ENCODE measurements at places on chromosomes 12 and 14.

DNA sequence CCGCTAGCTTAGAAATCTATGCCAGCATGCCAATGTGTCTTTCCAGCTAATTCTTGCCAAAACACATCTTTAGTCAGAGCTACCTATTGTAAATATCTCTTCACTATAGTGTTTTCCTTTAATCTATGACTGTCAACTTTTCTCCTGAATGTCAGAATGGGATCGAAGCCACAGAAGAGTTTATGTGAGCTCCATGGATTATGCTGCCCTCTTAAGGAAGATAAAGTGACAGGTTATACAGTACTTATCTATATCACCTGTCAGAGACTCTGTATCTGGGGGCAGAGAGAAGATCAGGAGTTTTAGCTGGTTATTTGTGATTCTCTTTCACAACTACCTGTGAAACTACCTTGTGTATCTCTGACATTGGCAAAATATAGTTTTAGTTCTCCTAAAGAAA lies 204.3 kb upstream of the SEL1L start:
- DNase-seq: no peak

- no peak for DNase-seq
Observed at GRCh38 chr12:90970471-90970870, 15.5 kb upstream of the CCER1 start.

GRCh38 chr12:3745152-3745551 lies 7.8 kb downstream of the CRACR2A start:
- DNase-seq: no peak

- no peak for DNase-seq
Observed at GRCh38 chr14:50312734-50313054, 570 bp downstream of the DMAC2L start.

DNA sequence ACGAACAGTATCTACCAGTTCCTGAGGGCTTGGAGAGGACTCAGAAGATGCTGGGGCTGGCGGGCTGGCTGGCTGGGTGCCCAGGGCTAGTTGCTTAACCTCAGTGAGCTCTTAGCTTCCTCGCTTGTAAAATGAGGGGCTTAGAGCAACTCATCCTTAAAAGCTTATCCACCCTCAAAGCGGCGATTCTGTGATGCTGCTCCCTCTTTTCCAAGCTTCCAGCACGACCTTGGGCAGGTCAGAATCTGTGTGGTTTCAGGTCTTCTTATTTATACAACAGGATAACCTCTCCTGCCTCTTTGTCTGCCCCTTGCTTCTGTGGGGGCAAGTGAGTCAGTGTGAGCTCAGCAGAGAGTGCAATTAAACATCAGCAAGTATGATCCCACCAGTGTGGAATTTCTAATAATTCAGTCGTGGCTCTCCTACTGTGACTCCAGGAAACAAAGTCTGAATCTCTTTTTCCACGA lies 281.8 kb downstream of the KSR2 start:
- DNase-seq: no peak

GRCh38 chr14:105466531-105467248 lies 7.9 kb upstream of the CRIP2 start:
- DNase-seq: no peak

GRCh38 chr14:24067133-24068082 lies 4.0 kb upstream of the CPNE6 start:
- DNase-seq: peak; percentile 43

DNA sequence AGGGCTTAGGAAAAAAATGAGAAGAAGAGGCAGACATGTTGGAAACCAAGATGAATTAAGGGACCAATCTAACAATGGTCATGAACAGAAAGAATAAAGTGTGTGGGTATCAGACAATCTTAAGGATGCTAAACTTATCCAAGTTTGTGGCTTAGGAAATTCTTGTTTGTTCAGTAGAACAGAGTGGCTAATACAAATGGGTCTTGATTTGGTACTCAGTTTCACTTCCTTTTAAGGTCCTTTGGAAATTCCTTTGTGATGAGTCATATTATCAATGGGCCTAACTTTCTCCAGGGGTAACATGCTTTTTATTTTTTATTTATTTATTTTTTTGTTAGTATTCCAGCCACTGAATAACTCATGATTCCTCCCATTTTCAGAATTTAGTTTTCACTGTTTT lies 1154.7 kb upstream of the FLRT2 start:
- DNase-seq: no peak

DNA sequence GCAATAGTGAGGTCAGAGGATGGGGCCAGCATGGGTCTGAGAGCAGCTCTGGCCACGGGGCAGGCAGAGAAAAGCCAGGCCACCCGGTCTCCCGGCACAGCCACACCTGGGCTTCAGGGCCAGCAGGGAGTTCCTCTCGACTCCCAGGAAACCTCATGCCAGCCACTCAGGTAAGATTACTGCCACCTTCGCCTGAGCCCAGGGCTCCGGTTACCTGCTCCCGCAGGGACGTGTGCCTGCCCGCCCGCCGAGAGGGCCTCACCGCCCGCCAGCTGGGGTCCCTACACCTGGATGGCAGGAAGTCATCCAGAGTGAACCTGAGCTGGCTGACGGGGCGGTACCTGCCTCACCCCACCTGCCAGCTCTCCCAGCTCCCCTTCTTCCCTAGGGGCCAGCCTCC lies 7.3 kb downstream of the JAG2 start:
- DNase-seq: no peak

- no peak for DNase-seq
Observed at GRCh38 chr14:36702474-36702873, 40.8 kb downstream of the PAX9 start.

GRCh38 chr14:68157971-68158371 lies 338.4 kb downstream of the RAD51B start:
- no peak for DNase-seq

GRCh38 chr12:59322473-59322872 lies 273.4 kb upstream of the SLC16A7 start:
- peak; percentile 68 for DNase-seq

GRCh38 chr14:50778721-50779483 lies 52.1 kb downstream of the NIN start:
- DNase-seq: no peak

- no peak for DNase-seq
Observed at GRCh38 chr14:49408187-49408933, 177.8 kb downstream of the RPS29 start.

DNA sequence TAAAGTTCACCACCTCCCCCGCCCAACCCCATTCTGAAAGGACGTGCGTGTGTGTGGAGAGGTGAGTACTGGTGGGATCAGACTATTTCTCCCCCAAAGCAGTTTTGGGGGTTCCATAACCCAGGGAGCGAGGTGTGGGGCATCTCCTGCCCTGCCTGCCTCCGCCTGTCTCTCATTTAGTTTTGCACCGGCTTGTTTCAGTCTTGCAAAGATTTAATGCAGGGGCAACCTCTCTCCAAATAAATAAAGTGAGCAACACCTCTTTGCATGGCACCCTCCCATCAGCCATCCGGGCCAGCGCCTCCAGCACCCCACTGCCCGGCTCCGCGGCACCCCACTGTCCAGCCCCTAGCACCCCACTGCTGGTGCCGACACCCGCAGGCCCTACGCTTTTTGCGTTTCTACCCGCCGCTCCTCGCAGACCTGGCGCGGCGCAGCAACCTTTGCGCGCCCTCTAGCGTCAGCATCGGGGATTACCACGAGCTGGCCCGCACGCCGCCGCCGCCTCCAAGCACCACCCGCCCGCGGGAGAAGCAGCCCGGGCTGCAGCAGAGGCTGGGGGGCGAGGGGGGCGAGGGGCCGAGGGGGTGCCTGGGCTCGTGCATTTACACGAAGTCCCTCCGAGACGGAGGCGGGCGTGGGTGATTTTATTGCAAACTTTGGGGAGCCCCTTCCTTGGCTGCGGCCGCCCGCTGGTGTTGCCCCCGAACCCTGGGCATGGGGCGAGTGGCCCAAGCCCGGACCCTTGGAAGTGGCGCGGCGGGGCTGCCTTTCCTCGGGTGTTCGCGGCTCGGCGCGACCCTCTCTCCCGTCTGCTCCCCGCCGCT lies 55.8 kb upstream of the VRK1 start:
- DNase-seq: peak; percentile 59

DNA sequence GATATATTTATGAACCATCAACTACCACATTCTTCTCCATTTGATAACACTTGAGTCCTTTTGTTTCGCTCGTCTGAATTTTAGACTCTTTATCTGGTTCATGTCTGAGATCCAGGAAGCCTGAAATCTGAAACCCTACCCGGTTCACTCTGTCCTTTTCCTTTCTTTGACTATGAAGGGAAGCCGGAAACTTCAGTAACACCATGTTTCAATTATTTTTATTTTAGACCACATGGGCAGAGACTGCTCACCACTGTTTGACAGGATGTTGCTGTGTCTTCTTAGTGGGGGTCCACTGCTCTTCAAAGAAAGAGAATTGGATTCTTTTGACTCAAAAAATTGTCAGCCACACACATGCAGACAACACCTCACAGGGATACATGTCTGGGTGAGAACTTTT lies 331.9 kb upstream of the FLRT2 start:
- DNase-seq: no peak

GRCh38 chr12:3261782-3262359 lies 184.7 kb downstream of the TSPAN9 start:
- DNase-seq: no peak

DNA sequence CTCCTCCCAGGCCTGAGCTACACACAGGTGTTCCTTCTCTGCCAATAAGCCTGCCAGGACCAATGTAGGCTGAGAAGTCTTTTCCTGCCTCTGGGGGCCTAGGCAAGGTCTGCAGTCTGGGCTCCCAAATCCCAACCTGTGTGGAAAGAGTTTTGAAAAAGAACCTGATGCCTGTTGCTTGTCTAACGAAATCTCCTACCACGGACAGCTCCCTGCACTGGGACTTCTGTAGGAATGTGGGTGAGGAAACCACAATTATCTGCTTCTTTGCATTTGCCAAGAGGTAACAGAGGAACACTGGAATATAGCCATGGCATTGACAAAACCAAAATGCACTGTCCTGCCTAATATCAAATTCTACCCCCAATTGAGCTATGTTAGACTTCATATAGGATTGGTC lies 877.0 kb upstream of the TMEM132C start:
- DNase-seq: no peak

- no peak for DNase-seq
Observed at GRCh38 chr14:54638135-54638446, 71.2 kb downstream of the SAMD4A start.

DNA sequence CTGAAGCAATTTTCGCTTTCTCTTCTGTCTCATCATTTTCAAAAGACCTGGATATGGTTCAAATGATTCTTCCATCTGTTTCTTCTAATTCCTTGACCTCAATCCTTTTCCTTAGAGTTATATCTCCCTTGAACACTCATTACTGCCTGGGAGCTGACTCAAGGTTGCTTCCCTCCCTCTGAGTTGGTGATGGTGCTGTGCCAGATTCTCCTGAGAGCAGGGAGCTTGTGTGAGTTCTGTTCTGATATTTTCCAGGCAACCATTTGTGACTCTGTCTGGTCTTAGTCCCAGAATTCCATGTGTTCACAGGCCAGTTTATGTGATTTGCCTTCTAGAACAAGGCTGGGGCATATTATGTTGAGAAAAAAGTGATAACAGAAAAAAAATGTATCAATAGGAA lies 505.1 kb upstream of the SYT1 start:
- DNase-seq: no peak

GRCh38 chr14:74807853-74808545 lies 44.9 kb downstream of the YLPM1 start:
- no peak for DNase-seq

- DNase-seq: no peak
Observed at GRCh38 chr14:60274448-60274847, 25.4 kb downstream of the PPM1A start.

DNA sequence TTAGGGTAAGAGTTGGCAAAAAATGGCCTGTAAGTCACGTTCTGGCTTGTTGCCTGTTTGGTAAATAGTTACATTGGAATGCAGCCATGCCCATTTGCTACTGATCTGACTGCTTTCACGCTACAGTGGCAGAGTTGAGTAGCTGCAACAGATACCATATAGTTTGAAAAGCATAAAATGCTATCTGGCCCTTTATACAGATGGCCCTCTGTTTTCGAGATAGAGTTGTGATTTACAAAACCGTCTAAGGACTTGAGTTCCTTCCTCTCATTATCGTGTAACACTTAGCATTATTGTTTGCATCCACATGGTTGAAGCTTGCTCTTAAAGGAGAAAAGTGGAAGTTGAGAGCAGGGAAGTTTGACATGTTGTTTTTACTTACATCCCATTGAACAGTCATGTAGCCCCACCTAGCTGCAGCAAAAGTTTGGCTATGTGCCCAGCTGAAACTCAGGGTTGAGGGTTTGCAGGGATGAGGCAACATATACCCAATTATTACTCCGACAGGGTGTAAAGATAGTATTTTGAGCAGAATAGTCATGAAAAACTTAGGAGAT lies 11.3 kb upstream of the SCFD1 start:
- DNase-seq: peak; percentile 17

DNA sequence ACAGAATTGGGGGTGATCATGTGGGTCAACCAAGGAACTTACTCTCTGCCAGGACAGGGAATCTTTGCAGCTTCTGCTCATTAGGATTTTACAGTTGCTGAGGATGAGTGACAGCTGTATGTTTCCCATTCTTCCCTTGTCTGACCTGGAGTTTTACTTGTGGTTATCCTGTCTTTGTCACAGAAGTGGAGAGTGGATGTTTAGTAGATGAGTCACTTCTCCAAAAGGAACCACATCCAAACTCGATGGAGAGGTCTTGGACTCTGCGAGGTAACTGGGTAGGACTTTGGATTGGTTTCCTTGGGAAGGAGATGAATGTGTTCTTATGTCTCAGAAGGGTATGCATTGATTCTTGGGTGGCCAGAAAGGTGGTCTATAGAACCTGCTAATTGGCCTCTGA lies 53.8 kb upstream of the USP44 start:
- no peak for DNase-seq

DNA sequence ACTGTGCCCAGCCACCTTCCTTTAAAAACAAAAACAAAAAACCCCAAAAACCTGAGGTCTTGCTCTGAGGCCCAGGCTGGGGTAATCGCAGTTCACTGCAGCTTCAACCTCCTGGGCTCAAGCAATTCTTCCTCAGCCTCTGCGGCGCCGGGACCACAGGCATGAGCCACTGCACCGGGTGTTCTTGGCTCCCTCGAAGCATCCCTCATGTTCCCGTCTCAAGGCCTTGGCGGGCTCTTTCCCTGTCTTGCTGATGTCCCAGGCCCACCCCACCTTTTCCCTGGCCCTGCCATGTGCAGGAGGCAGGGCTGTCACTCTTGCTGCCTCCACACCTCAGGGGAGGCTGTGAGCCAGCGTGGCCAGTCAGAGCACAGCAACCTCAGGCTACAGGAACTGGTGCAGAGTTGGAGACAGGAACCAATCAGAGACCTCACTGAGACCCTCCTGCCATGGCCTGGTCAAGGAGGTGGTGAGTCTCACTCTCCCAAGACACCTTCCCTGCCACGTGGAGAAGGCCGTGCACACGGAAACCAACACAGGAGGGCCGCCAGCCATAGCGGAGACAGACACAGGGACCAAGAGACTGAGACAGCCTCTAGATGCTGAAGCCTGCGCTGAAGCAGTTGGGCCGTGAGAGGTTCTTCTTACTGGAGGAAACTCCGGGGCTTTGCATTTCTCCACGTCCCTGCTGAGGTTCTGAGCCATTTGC lies 6.0 kb upstream of the AMN start:
- DNase-seq: no peak

- DNase-seq: no peak
Observed at GRCh38 chr14:44564908-44565307, 57.8 kb upstream of the FSCB start.

DNA sequence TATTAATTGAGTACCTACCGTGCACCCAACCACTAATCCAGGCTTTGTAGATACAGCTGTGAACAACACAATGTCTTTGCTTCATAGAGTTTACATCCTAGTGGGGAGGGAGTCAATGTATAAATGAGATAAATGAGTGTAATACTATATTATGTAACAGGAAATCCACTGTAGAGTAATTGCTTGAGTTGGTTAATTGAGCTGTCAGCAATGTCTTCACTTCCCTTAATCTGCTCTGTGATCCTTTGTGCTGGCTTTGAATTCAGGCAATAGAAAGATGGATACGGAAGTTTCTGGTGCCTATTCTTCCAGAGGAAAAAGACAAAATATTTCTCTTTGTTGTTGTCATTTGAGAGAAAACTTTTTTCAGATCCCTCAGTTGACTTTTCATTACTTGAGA lies 104.0 kb upstream of the SLC16A7 start:
- no peak for DNase-seq

All from substantia nigra (tissue), 51 donors.